ENCODE measurements at places on chromosomes 5 and 9.

GRCh38 chr9:114124138-114124537 is 25.0 kb upstream of the KIF12 start:
- no peak for DNase-seq

DNA sequence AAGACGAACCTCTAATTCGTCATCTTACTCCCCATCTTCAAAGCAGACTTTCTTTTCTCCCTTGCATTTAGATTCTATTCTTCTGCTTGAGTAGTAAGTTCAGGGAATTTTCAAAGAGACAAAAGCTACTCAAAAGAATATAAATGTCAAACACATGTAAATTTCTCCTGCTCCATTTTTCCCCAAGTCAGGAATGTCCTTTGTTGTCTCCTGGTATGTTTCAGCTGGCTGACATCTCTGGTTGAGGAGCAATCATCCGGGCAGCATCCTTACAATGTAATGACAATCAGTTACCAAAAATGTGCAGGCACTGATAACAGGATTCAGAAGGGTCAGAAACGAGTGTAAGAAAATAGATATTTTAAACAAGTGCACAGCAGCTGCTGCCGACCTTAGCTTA is 47.6 kb upstream of the PPP1R2B start:
- no peak for DNase-seq

GRCh38 chr5:15664961-15665360 is 165.0 kb downstream of the FBXL7 start:
- no peak for DNase-seq

GRCh38 chr5:151080613-151081430 is at the start of gene TNIP1:
Gene TNIP1, minus strand, starts transcription at chr5:151081034. Its CDS starts 15,939 bp downstream, at chr5:151065095.
- peak; percentile 83 for DNase-seq

GRCh38 chr5:169052207-169052606 is 248.7 kb downstream of the SLIT3 start:
- DNase-seq, result no peak

- DNase-seq, result no peak
These were observed 969.6 kb upstream of the DMAC1 start for GRCh38 chr9:8769153-8769552.

DNA sequence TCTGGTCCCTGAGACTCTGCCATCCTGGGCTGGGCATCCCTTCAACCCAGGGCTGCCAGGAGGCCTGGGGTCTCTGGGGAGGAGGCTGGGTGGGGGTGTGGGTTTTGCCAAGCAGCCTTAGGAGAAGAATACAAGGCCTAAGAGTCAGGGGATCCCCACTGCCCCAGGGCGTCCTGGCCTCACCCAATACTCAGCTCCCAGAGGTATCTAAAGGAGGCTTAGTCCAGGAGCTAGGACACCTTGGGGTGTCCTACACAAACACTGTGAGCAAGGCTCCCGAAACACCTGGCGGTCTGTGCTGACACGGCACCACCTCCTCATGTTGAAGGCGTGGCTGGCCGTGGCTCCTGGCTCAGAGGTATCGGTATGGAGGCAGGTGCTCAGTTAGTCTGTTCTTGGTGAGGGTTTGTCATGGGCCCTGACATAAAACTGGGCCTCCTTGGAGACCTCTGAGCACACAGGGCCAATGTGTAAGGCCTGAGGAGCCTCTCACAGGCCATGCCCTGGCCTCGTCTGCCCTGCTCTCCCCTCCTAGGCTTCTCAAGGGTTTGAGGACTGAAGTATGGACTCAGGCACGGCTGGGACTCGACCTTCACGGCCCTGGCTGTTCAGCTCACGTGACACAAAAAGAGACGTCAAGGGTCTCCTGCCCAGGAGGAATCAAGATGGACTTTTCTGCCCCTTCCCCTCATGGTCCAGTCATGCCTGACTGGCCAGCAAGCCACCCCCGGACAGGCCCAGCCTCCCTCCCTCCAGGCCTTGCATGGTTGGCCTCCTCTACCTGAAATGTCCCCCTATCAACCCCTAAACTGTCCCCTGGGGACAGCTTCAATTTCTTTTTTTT is 277.3 kb downstream of the FSTL4 start:
- DNase-seq, result no peak

DNA sequence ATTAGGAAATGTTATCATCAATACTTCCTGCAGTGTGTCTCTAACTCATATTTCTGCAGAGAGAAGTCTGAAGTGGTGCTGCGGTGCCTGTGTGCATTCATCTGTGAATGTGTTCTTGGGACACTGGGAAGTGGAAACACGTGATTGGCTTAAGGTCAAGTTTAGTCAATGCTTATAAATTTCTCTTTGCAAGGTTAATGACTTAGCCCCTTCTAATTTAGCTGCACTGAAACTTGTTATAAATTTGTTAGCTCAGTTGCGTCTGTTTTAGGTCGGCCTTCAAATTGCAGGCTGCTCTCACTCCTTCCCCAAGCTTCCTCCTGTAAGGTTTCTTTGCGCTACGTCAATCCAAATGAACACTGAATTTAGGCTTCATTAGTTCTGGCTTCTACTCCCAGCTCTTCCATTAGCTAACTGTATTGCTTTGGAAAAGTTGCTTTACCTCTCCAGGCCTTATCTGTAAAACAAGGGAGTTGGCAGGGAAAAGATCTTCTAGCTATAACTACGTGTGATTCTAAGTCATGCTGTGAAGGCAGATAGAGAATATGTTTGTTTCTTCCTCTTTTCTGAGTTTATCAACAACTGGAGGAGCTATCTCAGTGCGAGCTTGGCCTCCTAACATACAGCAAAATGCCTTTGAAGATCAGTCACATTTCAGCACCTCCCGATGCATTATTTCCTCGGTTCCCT is 341.8 kb downstream of the NFIB start:
- no peak for DNase-seq

- no peak for DNase-seq
These were observed 723.3 kb downstream of the CETN3 start for GRCh38 chr5:89686081-89686765.

GRCh38 chr5:73135021-73135420 is 14.6 kb downstream of the TMEM171 start:
- DNase-seq, result no peak

- DNase-seq, result no peak
These were observed 65.0 kb downstream of the UGCG start for GRCh38 chr9:111961575-111961974.

DNA sequence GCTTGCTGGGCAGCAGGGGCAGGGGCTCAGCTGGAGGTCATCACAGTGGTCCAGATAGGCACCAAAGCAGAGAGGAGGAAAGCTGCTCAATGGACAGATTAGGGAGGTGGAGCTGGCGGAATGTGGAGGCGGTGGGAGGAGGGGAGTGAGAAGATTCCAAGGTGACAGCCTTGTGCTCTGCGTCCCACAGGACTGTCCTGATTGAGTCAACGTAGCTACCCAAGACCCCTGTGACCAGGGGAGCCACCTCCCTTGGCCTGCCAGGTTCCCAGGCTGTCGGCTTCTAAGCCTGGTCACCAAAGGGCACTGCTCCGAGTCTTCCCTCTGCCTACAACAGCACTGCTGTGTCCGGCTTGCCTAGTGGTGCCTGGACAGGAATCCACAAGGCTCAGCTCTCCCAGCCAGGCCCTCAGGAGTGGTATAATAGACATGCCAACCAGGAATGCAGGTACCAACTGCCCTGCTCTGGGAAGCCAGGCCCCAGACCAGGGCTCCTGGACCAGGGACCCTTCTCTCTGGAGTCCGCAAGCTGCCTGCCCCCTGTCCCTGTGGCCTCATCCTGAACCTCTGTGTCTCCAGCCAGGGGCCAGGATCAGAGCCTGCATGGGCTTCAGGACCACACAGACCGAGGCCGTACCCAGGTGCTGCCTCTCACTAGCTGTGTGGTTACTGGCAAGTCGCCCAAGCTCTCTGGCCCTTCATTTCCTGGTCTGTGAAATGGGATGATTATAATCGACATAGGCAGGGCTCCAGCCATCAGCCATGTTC is 67.9 kb downstream of the STK10 start:
- no peak for DNase-seq

DNA sequence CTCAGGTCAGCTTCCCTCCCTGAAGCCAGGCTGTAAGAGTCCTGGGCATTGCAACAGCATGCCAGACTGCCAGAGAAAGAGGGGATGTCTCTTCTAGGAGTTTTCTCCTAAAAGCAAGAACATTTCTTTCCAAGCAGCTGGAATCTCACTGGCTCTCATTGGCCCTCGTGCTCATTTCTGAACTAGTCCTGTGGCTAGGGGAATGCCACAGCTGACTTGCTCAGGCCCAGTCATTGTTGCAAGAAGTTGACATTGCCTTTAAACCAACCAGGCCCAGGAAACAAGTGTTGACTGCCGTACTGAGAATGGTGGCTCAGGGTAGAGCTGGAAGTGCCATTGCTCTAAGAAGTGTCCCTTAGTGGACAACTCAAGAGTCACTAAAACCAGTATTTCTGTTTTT is 15.0 kb upstream of the CEP120 start:
- DNase-seq, result no peak

GRCh38 chr9:108673386-108673785 is 182.4 kb downstream of the ACTL7B start:
- no peak for DNase-seq

DNA sequence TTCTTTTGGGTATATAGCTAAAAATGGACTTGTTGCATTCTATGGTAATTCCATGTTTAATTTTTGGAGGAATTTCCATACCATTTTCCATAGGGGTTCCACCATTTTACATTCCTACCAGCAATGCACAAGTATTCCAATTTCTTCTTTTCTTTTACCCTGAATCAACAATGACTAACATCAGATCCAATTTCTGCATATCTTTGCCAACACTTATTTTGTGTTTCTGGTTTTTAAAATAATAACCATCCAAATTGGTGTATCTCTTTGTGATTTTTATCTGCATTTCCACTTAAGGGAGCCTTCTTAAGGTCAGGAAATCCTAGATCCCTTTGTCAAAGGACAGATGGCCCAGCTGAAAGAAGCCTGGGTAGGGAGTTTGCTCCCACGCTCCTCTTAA is 29.5 kb upstream of the SMU1 start:
- no peak for DNase-seq

GRCh38 chr5:35753500-35753899 is 103.2 kb upstream of the IL7R start:
- DNase-seq, result no peak

GRCh38 chr5:43348207-43348606 is 35.0 kb upstream of the HMGCS1 start:
- DNase-seq, result no peak

DNA sequence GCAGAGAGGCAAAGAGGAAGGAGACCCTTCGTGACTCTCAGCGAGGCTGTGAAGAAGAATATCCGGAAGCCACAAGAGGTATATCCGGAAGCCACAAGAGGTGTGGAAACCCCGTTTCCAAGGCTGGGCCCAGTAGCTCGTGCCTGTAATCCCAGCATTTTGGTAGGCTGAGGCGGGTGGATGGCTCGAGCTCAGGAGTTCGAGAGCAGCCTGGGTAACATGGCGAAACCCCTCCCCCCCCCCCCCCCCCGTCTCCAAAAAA is 612 bp upstream of the BBLN start:
- peak; percentile 32 for DNase-seq

DNA sequence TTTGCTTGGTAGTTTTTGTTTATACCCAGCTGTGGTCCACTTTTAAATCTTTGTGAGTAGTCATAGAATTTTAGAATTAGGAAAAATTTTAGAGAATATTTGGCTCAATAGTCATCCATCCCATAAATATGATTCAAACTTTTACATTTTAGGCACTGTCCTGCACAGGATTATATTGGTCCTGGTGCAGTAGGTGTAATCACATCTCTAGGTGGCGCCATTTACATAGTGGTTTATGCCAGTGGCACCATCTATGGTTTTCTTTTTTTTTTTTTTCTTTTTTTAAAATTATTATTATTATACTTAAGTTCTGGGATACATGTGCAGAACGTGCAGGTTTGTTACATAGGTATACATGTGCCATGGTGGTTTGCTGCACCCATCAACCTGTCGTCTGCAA is 260.7 kb upstream of the KCNN2 start:
- no peak for DNase-seq

DNA sequence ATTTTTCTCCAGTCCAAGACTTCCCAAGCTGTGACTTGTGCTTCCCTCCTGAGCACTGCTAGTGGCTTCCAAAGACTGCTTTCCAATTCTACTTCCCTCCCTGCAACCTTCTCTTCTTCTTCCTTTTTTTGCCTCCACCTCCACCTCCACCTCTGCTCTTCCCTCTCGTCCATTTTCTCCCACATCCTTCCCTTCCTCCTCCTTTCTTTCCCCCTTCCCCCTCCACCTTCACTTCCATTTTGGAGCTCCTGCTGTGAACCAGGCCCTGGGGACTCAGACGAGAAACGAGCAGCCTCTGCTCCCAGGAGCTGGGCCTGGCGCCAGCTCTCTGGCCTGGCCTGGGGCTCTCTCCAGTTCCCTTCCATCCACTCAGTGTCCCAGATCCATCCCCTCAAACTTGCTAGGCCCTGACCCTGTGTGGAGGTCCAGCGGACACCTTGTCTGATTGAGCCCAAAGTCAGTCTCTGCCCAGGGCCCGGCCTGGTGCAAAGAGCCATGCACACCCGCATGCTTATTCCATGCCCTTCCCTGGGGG is 5.6 kb downstream of the GADD45G start:
- no peak for DNase-seq

- DNase-seq, result no peak
These were observed 44.8 kb downstream of the PRRC1 start for GRCh38 chr5:127562252-127562651.

GRCh38 chr5:151257731-151258181 is 4.8 kb downstream of the GM2A start:
- DNase-seq, result no peak

GRCh38 chr9:91567642-91568274 is 144.1 kb upstream of the NFIL3 start:
- DNase-seq, result no peak

DNA sequence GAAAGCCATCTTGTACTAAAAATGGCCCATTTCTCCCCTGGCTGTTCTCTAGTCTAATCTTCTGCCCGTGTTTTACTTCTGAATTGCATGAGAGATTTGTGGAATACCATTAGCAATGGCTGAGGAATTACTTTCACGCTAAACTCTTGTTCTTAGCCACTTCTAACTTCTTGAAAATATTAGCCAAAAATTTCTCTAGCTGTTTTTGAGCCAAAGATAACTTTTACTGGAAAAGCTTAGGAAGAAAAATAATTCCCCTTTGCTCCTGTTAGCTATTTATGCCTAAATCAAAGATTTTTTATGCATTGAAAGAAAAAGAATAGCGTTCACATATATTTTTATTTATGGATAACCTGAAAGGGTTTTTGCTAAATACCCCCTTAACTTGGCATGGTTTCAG is 287.8 kb downstream of the MTRR start:
- DNase-seq, result no peak

DNA sequence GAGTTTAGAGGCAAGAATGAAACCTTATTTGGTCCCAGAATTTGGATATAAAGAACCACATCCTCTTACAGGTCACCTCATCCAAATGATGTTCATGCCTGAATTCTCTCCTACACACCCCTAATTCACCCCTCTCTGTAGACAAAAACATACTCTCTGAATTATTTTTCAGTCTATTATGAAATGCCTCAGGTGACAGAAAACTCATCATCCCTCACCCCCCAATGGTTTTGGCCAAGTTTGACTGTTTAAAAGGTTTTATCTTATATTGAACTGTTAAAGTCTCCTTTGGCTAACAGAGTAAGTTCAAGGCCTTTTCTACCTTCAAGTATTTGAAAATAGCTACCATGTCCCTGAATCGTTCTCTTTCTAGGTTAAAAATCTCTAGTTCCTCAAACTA is 2.3 kb upstream of the CD180 start:
- no peak for DNase-seq
